ENCODE measurements at places on chromosomes 7 and 10.

DNA sequence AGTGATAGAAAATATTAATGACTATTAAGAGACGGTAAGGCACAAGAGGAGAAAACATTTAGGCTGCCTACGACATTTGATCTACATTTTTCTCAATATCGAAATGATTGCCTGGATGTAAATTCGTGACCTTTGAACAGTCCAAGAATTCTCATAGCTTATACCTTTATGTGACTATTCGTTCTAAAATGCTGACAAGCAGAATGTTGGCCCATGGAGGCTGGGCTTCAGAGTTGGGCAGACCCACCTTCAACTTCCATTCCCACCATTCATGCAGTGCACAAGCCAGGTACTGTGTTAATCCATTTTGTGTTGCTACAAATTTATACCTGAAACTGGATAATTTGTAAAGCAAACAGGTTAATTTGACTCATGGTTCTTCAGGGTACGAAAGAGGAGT, 441.4 kb upstream of the COBL start:
- DNase-seq: no peak

DNA sequence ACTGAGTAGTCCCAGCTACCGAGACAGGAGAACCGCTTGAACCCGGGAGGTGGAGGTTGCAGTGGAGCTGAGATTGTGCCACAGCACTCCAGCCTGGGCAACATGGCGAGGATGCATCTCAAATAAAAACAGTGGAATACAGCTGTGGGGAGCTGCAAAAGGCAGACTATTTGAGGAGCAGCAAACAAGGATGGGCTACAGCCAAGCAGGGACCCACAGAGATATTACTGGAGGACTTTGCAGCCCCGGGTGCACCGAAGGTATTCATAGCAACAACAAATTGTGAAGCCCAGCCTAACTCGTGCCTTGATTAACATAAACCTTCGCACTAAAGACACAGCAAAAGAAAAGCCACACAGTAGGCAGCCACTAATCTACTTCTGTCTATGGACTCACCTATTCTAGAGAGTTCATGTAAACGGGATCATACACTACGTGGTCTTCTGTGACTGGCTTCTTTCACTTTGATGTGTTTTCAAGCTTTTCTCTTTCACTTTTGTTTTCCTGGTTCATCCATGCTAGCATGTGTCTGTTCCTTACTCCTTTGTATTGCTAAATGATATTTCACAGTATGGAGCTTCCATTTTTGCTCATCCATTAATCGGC, 34.0 kb downstream of the PODXL start:
- DNase-seq: no peak

DNA sequence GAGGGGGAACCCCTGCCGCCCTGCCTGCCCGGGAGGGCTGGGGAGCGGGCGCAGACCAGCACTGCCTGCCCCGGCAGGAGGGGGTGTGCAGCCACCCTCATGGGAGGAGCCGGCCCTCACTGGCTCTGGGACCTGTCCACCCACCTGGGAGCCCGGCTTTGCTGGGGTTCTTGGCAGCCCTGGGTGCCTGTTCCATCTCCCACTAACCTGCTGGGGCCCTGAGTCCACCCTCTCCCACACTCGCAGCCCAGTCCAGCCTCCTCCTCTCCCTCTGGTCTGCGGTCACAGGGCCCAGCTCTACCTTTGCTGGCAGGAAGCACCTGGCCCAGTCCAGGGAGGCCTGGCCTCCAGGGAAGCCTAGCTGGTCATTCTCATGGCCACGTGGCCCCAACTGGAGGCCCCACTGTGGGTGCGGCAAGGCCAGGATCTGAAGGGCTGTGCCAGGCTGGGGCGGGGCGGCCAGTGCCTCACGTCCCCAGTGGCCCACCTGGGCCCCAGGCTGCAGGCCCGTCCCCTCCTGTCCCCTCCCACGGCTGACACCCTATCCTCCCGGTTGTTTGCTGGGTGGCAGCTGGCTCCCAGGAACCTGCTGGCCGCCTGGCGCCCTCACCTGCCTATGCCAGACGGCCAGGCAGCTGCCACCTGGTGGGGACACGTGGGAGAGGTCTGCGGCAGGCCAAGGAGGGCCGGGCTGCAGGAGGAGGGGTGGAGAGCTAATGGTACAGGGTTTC, at the start of gene TMEM184A:
TSS of gene TMEM184A (minus strand) at position 393 of the 731 bp plus-strand sequence. CDS start 721 bp downstream, outside the sequence.
- peak; percentile 36 for DNase-seq

- DNase-seq: no peak
Measured at GRCh38 chr7:112199672-112200071, 6.5 kb downstream of the DOCK4 start.

DNA sequence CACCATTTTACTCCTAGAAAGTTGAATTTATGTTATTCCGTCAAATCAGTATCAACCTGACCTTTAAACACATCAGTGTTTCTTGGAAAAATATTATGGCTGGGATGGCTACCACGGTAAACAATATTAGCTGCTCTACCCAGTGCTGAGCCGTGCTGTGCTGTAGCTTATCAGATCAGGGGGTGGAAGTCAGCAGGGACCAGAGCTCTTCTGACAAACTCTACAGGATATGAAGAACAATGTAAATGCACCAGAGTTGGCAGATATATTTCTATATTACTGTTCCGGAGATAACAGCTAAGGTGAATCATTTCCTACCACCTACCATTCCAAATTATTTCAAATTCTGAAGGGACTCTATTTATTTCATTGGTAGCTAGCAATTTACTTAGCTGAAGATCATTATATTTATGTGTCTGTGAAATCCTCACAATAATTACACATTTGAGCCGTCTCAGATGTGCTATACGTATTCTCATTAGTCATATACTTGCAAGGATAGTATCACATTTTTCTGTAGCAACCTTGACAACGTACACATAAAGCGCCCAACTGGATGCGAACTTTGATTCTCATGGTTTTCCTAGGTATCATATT, 76.5 kb downstream of the TEX36 start:
- DNase-seq: no peak

GRCh38 chr10:16231176-16231575, 205.6 kb upstream of the PTER start:
- no peak for DNase-seq

DNA sequence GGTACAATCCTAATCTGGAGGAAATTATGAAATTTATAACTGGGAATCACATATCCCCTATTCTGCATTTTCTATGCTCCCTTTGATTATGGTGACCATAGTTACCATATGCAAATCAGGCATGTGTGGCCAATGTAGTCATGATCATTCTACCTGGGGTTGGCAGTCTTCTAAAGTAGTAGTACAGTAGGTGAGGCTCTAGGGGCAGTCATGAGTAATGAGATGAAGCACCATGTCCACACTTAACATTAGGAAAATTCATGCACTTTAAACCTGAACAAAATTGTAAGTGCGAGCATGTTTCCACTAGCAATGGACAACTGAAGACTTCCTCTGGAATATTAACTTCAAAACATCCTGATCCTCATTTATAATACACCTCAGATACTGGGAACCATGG, 545.9 kb downstream of the SUGCT start:
- peak; percentile 14 for DNase-seq

- DNase-seq: no peak
Measured at GRCh38 chr7:101118856-101119255, 8.0 kb upstream of the SERPINE1 start.

DNA sequence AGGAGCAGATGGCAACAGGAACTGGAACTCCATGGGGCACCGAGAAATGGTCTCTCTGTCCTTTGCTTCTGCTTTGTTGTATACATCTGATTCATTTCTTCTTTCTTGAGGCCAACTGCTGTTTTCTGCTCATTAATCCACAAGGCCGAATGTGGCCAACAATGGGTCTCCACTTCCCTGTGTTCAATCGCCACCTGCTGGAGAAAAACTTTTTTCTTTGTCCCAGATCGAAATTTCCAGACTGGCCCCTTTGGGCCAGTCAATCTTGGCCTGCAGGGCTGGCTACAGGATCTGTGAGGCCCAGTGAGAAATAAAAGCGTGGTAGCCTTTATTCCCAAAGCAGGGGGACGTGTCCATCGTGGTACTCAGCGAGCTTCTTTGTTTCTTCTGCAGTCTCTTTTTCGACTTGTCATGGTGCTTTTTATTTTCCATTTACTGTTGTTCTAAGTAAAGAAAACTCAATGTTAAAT, 58.8 kb downstream of the PARP12 start:
- peak; percentile 76 for DNase-seq

- DNase-seq: no peak
Measured at GRCh38 chr7:116957874-116958273, 4.6 kb downstream of the ST7 start.

DNA sequence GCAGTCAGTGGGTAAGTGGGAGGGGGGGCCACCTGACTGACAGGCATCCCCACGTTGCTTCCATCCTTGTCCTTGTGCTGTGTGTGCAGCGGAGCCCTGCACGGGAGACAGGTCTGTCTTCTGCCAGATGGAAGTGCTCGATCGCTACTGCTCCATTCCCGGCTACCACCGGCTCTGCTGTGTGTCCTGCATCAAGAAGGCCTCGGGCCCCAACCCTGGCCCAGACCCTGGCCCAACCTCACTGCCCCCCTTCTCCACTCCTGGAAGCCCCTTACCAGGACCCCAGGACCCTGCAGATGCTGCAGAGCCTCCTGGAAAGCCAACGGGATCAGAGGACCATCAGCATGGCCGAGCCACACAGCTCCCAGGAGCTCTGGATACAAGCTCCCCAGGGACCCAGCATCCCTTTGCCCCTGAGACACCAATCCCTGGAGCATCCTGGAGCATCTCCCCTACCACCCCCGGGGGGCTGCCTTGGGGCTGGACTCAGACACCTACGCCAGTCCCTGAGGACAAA, 24.8 kb downstream of the TBATA start:
- DNase-seq: no peak

GRCh38 chr7:74598558-74598957, 59.0 kb upstream of the GTF2I start:
- DNase-seq: no peak

DNA sequence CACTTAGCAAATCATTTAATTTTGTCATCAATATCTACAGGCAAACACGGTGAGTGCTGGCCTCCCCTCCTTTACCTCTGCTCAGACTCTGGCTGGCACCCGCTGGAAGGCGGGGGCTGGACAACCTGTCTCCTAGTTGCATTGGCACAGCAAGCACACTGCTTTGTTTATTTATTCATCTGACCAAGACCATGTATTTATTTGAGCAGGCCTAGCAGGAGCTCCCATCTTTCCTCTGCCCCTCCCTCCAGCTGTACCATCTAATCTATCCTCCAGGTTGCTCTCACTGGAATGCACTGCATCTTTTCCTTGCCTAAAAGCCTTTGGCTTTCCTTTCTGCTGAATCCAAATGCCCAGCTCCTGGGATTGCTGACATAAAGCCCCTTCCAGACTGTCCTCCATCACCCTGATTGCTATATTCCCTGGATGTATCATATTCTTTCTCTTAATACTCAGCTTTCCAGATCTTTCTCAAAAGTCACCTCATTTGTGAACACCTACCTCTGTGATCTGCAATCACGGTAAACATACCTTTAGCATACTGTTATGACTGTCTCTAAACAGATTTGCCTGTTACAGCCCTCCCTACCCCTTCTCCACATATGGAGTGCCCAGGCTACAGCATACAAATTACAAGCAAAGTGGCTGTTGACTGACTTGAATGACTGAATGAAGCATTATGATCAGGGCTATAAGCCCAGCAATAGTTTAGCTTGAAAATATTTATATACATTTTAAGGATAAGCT, 9.6 kb downstream of the ELMO1 start:
- no peak for DNase-seq

GRCh38 chr7:108697254-108697653, 127.6 kb downstream of the DNAJB9 start:
- no peak for DNase-seq

DNA sequence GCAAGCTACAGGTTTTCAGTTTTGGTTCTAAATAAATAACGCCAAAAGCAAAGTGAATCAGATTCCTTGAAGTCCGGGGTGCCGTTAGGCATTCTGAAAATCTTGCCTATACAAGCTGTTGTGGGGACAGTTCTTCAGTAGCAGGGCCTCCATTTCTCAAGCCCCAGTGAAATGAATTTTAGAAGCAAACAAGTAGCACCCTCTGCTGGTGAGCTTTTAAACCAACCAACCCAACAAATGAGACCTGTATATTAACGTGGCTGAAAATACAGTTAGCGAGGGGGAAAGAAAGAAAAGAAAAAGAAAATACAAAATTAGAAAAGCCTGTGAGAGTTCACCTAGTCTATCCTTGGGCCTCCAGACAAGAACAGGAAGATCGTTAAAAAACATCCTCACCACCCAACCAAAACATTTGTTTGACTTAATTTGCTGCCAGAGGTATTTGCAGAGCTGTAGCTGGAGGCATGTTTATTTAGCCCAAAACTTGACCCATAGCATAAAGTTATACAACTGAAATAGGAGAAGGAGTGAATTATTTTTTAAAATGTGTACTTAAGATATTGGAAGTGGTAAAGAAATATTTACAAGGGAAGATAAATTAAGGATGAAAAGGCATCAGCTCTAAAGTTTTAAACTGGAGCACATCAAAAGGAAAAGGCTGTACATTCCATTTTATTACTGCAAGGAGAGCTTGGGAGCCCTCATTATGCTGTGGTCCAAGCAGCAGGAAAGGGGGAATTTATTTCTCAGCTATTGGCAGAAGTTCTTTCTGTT, 98.9 kb downstream of the DYNC1I1 start:
- DNase-seq: peak; percentile 65

GRCh38 chr10:125444790-125445189, 238.2 kb downstream of the TEX36 start:
- no peak for DNase-seq

GRCh38 chr10:103225939-103226338, 19.7 kb upstream of the RPEL1 start:
- DNase-seq: no peak

- no peak for DNase-seq
Measured at GRCh38 chr7:77631820-77632219, 64.4 kb upstream of the RSBN1L start.

DNA sequence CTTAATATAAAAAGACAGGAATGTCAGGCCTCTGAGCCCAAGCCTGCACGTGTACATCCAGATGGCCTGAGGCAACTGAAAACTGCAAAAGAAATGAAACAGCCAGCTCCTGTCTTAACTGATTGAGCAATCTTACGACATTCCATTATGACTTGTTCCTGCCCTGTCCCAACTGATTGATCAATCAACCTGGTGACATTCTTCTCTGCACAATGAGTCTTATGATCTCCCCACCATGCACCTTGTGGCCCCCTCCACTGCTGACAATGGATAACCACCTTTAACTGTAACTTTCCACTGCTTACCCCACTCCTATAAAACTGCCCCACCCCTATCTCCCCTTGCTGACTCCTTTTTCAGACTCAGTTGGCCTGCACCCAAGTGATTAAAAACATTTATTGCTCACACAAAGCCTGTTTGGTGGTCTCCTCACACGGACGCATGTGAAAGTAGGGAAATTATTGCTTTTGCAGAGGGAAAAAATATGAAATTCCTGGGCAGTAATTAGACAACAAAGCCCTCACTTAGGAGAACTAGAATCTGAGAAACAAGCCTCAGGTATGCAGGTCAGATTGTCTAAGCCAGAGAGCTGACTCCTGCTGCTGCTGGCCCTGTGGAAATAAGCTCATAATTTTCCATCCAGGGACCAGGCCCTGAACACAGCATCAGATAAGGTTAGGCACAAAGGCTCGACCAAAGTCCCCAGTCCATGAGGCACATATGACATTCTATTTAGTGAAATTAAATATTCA, 5.3 kb downstream of the CYP3A7 start:
- DNase-seq: no peak

Measured in KBM-7 (cell line).